Parietal lobe (tissue), 2 donors: ENCODE measurements at places on chromosomes 5 and 9. TPM values are rescaled to one million over a fixed set of nuclear protein-coding genes. Genes with fewer than 3 reads are reported as not detected.

Gene MATR3
- total RNA-seq, result 743 TPM

Gene HAVCR2
- 5.0 TPM for total RNA-seq

Gene OR1B1
- not detected for total RNA-seq

Gene ZNF366
- 1.3 TPM for total RNA-seq

Gene GTF2H2C
- 77.9 TPM for total RNA-seq

Gene SNCAIP
- 73.6 TPM for total RNA-seq

Gene MUSK
- total RNA-seq, result 0.31 TPM

Gene PCDHGB7
- total RNA-seq, result 43.5 TPM

Gene ASB6
- total RNA-seq, result 15.0 TPM

Gene PCDHB9
- 11.9 TPM for total RNA-seq

Gene RANBP17
- total RNA-seq, result 95.5 TPM

Gene FCN2
- total RNA-seq, result not detected

Gene PCDHGB4
- 35.4 TPM for total RNA-seq

Gene ACOT12
- 5.0 TPM for total RNA-seq

Gene EHMT1
- 128 TPM for total RNA-seq

Gene EDIL3
- total RNA-seq, result 56.7 TPM

Gene DOLPP1
- 9.7 TPM for total RNA-seq

Gene PCDHA9
- total RNA-seq, result 42.6 TPM

Gene PCDHGA6
- 29.1 TPM for total RNA-seq

Gene IFNA2
- total RNA-seq, result not detected

Gene CDH9
- 14.7 TPM for total RNA-seq

Gene CMYA5
- total RNA-seq, result 2.5 TPM

Gene SPATA31C1
- total RNA-seq, result not detected

Gene NIM1K
- total RNA-seq, result 8.5 TPM

Gene FBP2
- total RNA-seq, result not detected

Gene RPL12
- 817 TPM for total RNA-seq

Gene ZNF354C
- 52.6 TPM for total RNA-seq

Gene PTGS1
- 0.31 TPM for total RNA-seq

Gene GZMA
- not detected for total RNA-seq

Gene SPINK6
- not detected for total RNA-seq

Gene AIF1L
- total RNA-seq, result 21.0 TPM

Gene IL5
- not detected for total RNA-seq

Gene CCNI2
- 0.94 TPM for total RNA-seq

Gene GARIN3
- not detected for total RNA-seq

Gene DAB2IP
- total RNA-seq, result 21.9 TPM

Gene FAT2
- total RNA-seq, result 0.94 TPM

Gene FGFR4
- total RNA-seq, result 4.1 TPM

Gene DND1
- total RNA-seq, result 1.3 TPM

Gene ABCA1
- 41.6 TPM for total RNA-seq

Gene CDC25C
- 2.2 TPM for total RNA-seq

Gene MCTP1
- 112 TPM for total RNA-seq

Gene IRX2
- total RNA-seq, result not detected

Gene BTNL8
- not detected for total RNA-seq

Gene EPB41L4A
- total RNA-seq, result 32.2 TPM

Gene LRRC19
- total RNA-seq, result under 0.01 TPM

Gene JAKMIP2
- 75.7 TPM for total RNA-seq
